Activated CD4-positive, alpha-beta T cell treated with anti-CD3 and anti-CD28 coated beads, Interleukin-2, amount 10 ng/mL, durations not matched to agents 7 days and 5 days (primary cell): ENCODE measurements at places on chromosomes 11 and 22. TPM values are rescaled to one million over a fixed set of nuclear protein-coding genes. Genes with fewer than 3 reads are reported as not detected.

Gene TMEM191B
- total RNA-seq = 0.87 TPM

Gene ARFIP2
- 39.0 TPM for total RNA-seq

Gene NEFH
- total RNA-seq = 0.87 TPM

Gene INTS4
- 49.1 TPM for total RNA-seq

Gene WNT11
- not detected for total RNA-seq

Gene MUC6
- total RNA-seq = not detected

Gene CALCB
- 0.35 TPM for total RNA-seq

Gene ADM
- 0.27 TPM for total RNA-seq

Gene KIRREL3
- not detected for total RNA-seq

Gene PDGFD
- total RNA-seq = not detected

Gene A4GALT
- total RNA-seq = 0.29 TPM

Gene KDM4D
- 0.84 TPM for total RNA-seq

Gene ANO5
- total RNA-seq = 0.12 TPM

Gene MYEOV
- not detected for total RNA-seq

Gene OR52H1
- total RNA-seq = not detected

Gene ANGPTL5
- total RNA-seq = not detected

Gene ZC3H12C
- 0.40 TPM for total RNA-seq

Gene TTC38
- 12.5 TPM for total RNA-seq

Gene PRODH
- 0.06 TPM for total RNA-seq

Gene ADAMTS15
- 0.04 TPM for total RNA-seq

Gene PLAAT2
- not detected for total RNA-seq

Gene IGF2
- 0.07 TPM for total RNA-seq

Gene POTEH
- total RNA-seq = not detected

Gene KRTAP5-9
- total RNA-seq = 0.35 TPM

Gene SLC22A12
- total RNA-seq = not detected

Gene NRXN2
- total RNA-seq = 0.07 TPM

Gene C11orf86
- total RNA-seq = not detected

Gene PNPLA5
- not detected for total RNA-seq

Gene DERL3
- 9.0 TPM for total RNA-seq

Gene OR5A1
- total RNA-seq = not detected
